ENCODE measurements at places on chromosomes 1 and 21.

DNA sequence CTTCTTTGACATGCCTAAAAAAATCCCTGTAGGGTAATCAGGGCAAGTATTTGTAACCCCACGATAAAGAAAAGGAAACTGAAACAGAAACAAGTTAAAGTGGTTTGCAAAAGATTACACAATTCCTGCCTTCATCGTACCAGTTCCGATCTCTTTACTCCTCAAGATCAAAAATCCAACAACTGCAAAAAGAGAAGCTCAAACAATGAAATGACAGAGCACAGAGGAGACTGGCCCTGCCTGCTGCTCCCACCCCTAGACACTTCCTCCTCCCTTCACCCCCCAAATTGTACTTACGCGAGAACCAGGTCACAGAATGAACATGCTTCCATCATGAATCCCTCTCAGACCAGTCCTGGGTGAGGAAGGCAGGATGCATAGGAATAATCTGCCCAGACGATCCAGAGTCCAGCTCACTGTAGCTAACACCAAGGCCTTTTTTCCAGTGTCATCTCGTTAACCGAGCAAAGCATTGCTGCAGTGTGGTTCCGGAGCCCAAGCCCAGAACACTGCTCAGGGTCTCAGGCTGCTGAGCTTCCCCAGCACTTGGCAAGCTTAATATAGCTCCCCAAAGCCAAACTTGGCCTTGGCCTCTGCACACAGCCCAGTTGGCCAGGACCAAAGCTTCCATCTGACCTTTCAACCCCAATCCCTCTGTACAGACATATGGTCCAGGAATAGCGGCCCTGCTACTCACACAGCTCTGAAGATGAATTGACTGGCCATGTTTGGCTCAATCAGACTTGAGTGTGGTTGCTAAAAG, 20.3 kb downstream of the RXRG start:
- no peak for DNase-seq
- H3K27ac ChIP-seq = no peak overlapping the region
- H3K4me3 ChIP-seq = no peak overlapping the region
- peaks cover 3% of the 10 kb centered on the region for H3K27me3 ChIP-seq
- no peaks in the 10 kb centered on the region for H3K36me3 ChIP-seq
- no peaks in the 10 kb centered on the region for H3K4me1 ChIP-seq

- H3K4me1 ChIP-seq = no peaks in the 10 kb centered on the region
- no peak overlapping the region for H3K4me3 ChIP-seq
- DNase-seq = no peak
- no peaks in the 10 kb centered on the region for H3K36me3 ChIP-seq
These were observed 9.2 kb upstream of the ITPKB start for GRCh38 chr1:226748306-226748705.

GRCh38 chr1:42824481-42825035, 7.4 kb upstream of the SVBP start:
- H3K4me1 ChIP-seq = no peaks in the 10 kb centered on the region
- no peak for DNase-seq
- no peak overlapping the region for H3K27ac ChIP-seq
- H3K4me3 ChIP-seq = no peak overlapping the region

GRCh38 chr1:20551161-20551560, 1.2 kb upstream of the FAM43B start:
- H3K4me1 ChIP-seq = no peaks in the 10 kb centered on the region
- no peak for DNase-seq
- H3K4me3 ChIP-seq = no peak overlapping the region
- no peaks in the 10 kb centered on the region for H3K36me3 ChIP-seq

DNA sequence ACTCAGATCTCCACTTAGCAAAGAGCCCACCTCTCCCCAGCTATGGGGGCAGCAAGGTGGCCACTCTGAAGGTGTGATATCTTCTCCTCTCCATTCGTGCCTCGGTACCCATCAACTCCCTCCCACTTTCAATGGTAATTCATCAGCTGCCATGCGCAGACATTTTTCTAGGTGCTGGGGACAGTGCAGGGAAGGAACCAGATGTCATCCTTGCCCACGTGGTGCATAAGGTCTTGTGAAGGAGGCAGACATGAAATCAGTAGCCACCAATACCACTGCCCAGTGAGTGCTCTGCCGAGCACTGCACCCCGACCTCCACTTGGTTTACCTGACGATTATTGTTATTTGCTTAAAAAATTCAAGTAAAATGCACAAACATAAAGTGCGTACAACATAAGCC, 76.3 kb upstream of the CSF3R start:
- no peaks in the 10 kb centered on the region for H3K27me3 ChIP-seq
- no peaks in the 10 kb centered on the region for H3K36me3 ChIP-seq
- DNase-seq = no peak
- H3K4me1 ChIP-seq = no peaks in the 10 kb centered on the region
- no peak overlapping the region for H3K4me3 ChIP-seq

DNA sequence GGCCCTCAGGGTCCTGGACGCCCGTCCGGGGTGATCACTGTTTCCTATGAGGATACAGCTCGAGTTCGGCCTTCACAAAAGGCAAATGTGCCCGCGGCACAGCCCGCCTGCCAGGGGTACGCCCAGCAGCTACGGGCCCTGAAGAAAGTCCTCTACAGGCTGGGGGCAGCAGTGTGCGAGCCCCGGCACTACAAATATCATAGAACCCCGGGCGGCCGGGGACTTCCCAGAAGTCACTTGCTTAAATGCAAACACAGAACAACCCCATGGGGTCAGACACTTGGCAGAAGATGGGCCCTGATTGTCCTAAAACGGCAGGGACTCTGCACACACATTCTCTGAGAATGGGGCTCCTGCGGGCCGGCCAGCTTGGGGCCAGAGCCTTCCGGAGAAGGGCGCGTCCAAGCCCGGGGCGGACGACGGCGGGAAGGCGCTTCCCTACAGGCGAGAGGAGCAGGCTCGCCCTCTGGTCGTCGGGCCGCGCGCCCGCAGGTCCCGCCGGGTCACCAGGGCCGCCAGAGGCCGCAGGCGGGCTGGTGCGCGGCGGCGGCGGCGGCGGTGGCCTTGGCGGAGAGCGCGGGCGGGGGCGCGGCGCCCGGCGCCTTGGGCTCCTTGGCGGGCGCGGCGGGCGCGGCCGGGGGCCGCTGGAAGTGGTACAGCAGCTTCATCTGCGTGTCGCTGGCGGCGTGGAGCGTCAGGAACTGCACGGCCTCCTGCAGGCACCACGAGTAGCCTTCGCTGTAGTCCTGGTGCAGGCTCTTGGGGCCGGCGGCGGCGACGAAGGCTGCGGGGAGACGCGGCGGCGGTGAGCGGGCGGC, 888 bp downstream of the HES5 start:
- no peak for DNase-seq
- no peak overlapping the region for H3K4me3 ChIP-seq
- H3K36me3 ChIP-seq = no peaks in the 10 kb centered on the region
- H3K4me1 ChIP-seq = peaks cover 42% of the 10 kb centered on the region

Data from astrocyte (in vitro differentiated cells and primary cell).